Activated naive CD4-positive, alpha-beta T cell (primary cell): ENCODE measurements at places on chromosomes 1 and 21.

- no peak for DNase-seq
These were observed 241.2 kb upstream of the VAMP3 start for GRCh38 chr1:7529917-7530316.

GRCh38 chr1:22916471-22916820 lies 56.2 kb downstream of the LACTBL1 start:
- no peak for DNase-seq

- DNase-seq: no peak
These were observed 25.5 kb downstream of the ETV3L start for GRCh38 chr1:157073944-157074685.

DNA sequence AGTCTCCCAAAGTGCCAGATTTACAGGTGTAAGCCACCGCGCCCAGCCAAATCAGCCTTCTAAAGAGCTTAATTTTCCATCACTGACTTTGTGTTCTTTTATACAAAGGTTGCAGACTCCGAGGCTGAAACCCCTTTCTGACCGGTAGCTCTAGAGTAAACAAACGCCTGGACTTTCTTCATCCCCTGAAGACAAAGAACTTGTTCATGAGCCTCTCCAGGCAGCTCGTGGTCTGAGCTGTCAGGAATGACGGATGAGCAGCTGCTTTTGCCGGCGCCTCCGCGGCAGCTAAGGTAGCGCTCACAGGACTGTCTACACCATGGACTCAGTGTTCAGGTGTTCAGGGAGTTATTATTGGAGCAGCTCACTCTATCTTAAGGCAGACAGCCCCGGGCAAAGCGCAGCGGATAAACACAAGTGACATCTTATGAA lies 128.5 kb upstream of the ERRFI1 start:
- DNase-seq: no peak

DNA sequence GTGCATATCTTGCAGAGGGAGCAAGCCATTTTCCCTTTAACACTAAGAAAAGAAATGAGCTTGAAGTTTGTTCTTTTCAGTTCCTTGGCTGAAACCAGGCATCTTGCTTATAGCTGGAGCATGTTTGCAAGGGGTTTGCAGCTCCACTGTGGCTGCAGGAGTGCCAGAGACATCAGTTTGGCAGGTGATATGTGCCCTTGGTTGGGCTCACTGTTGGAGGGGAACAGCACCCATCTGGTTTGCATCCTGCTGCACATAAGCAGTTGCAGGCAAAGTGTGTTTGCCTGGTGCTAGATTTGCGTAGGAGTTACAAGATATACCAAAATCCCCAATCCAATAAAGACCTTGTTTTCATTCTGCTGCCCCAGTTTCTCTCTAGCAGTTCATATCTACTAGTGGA lies 47.8 kb upstream of the IKBKE start:
- no peak for DNase-seq

DNA sequence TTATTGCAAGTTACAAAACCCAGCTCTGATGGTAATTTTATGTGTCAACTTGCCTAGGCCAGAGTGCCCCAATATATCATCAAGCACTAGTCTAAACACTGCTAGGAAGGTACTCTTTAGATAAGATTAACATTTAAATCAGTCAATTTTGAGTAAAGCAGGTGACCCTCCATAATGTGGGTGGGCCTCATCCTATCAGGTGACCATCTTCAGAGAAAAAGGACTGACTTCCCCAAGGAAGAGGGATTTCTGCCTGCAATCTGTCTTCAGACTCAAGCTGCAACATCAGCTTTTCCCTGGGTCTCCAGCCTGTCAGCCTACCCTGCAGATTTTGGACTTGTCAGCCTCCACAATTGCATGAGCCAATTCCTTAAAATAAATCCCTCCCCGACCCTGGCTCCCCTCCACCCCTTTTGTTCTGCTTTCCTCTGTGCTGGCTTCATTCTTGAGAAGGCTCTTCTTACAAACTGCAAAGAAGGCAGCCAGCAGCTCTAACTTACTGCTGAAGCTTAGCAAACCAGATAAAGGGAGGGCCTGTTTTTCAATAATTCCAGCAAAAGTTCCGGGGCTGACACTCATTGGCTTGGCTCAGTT lies 56.4 kb upstream of the RUNX3 start:
- DNase-seq: no peak

- no peak for DNase-seq
These were observed 55.2 kb upstream of the TARBP1 start for GRCh38 chr1:234533975-234534876.

- no peak for DNase-seq
These were observed 56.1 kb downstream of the SKI start for GRCh38 chr1:2283991-2284895.

GRCh38 chr21:38718481-38718880 lies 87.2 kb upstream of the ETS2 start:
- no peak for DNase-seq

DNA sequence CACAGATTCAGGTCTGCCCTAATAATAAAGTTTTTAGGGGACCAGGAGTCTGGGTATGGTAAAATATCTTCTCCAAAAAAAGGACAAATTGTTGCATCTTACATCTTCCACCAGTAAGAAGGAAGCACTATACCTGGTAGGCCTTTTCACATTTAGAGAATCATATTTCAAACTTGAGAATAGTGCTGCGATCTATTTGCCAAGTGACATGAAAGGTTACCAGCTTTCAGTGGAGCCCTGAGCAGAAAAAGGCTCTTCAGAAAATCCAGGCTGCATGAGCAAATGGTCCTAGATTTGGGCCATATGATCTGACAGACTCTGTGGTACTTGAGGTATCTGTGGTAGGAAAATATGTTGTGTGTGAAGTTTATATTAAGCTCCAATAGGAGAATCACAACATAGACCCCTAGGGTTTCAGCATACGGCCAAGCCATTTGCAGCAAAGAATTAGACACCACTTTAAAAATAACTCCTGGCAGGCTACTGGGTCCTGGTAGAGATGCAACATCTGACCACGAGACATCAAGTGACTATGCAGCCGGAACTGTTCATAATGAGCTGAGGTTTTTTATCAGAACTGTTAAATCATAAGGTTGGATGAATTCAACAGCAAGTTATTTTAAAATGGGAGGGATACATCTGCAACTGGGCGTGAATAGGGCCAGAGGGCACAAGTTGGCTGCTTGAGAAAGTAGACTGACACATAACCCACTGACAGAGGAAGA lies 38.6 kb upstream of the CCDC190 start:
- DNase-seq: no peak

GRCh38 chr1:152640351-152640750 lies 17.4 kb upstream of the LCE3A start:
- DNase-seq: no peak

- no peak for DNase-seq
These were observed 45.2 kb downstream of the AK4 start for GRCh38 chr1:65193129-65193695.

- DNase-seq: no peak
These were observed 127.6 kb upstream of the CTTNBP2NL start for GRCh38 chr1:112268408-112268807.

DNA sequence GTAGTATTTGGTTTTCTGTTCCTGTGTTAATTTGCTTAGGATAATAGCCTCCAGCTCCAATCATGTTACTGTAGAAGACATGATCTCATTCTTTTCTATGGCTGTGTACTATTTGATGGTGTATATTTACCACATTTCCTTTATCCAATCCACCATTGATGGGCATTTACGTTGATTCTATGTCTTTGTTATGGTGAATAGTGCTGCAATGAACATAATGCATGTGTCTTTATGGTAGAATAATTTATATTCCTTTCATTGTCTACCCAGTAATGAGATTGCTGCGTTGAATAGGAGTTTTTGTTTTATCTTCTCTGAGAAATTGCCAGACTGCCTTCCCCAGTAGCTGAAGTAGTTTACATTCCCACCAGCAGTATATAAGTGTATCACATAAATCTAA lies 538.8 kb downstream of the LRRIQ3 start:
- DNase-seq: no peak

- no peak for DNase-seq
These were observed 43.5 kb upstream of the ZNF644 start for GRCh38 chr1:91065337-91065736.

DNA sequence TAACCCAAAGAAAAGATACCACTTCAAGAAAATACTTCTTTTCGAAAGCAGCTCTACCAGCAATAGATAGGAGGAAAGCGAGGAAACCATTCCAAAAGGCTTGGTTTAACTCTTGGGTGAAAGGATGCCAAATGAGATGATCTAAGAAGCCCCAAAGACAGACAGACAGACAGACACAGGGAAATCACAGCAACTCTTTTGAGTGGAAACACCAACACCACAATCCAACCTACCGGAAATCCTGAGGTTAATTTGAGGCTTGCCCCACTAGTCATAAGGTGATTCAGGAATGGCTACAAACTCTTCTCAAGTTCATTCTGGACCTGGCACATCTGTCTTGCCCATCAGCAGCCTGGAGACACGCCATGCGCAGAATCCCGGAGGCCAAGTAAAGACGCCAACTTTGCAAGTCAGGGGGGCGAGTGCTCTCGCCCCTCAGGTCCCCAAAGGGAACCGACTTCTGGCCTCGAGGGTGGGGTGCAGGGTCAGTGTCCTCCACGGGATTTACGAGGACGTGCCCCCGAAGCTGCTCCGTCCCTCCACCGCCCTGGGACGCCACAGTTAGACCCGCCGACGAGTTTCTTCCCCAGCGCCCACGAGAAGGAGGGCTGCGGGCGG lies 778 bp downstream of the EVI5 start:
- no peak for DNase-seq

- DNase-seq: no peak
These were observed 578.4 kb upstream of the NCAM2 start for GRCh38 chr21:20419772-20420171.

- DNase-seq: no peak
These were observed 23.8 kb downstream of the WNT3A start for GRCh38 chr1:228030451-228031201.

DNA sequence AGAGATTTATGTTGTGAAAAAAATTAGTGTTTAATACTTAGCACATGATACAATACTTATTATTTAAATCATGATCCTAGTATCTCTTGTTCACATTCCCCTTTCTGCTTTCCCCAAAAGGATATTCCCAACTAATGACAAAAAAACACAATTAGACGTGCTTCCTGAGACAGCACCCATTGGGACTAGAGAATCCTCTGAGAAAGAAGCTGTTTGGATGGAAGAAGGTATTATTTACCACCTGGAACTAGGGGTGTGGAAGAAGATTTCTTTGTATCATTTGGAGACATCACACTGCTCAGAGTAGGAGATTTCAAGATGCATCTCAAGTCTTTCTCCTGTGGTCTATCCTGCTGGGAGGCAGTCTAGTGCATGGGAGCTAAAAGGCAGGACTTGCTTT lies at the start of gene OR10Z1:
TSS of gene OR10Z1 (plus strand) at position 301 of the 400 bp plus-strand sequence. CDS start 1,171 bp downstream, outside the sequence.
- no peak for DNase-seq

GRCh38 chr1:222229672-222230312 lies 318.1 kb downstream of the HHIPL2 start:
- no peak for DNase-seq

DNA sequence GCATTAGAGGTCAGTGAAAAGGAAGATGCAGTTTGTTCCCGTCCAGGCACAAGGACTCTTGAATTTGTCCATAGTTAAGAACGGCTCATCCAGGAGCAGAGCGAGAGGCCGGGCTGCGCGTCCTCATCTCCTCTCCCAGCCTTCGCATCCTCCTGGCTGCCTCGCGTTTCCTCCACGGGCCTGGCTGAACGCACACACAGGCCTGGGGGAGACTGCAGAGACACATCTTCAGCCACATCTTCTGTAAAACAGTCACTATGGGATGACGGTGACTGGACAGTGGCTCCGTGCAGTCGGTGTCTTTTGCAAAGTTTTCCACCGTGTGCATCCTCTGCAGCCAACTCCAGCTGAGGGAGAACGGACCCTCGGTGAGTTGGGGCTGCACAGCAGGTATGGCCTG lies 89.7 kb downstream of the PSMG1 start:
- DNase-seq: no peak

DNA sequence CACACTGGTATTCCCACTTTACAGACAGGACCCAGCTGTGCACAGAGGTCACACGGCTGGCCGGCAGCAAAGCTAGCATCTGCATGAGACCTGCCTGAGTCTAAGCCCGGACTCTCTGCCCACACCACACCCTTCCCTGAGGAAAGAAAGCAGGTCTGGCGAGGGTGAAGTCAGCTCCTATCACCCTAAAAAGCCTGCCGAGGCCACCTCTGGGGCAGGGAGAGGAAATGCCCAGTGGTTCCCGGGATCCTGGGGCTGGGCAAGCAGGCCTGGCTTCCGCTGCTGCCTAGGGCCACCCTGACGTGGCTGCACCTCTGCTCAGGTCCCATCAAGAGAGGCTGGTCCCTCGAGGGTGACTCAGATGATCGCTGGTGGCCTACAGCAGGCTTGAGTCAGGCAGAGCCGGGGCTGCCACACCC lies 42.2 kb downstream of the RAP1GAP start:
- no peak for DNase-seq

GRCh38 chr1:204946640-204947039 lies 76.0 kb downstream of the NFASC start:
- no peak for DNase-seq

DNA sequence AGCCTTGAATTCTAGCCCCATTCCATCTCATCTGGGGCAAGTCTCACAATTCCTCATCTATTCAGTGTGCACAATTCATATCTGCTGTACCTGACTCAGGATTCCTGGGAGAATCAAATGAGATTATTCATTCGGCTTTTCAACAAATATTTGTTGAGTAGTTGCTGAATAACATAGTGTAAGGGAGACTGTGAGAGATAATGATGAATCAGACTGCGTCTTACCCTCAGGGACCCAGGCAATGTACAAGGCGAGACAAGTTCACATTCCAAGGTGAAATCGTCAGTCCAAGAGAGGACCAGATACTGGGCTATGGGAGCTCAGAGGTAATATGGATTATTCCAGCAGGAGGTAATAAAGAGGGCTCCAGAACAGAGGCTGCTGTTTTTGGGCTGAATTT lies 67.8 kb upstream of the SMYD2 start:
- DNase-seq: no peak

GRCh38 chr1:25617625-25618432 lies 1.2 kb downstream of the MAN1C1 start:
- no peak for DNase-seq

DNA sequence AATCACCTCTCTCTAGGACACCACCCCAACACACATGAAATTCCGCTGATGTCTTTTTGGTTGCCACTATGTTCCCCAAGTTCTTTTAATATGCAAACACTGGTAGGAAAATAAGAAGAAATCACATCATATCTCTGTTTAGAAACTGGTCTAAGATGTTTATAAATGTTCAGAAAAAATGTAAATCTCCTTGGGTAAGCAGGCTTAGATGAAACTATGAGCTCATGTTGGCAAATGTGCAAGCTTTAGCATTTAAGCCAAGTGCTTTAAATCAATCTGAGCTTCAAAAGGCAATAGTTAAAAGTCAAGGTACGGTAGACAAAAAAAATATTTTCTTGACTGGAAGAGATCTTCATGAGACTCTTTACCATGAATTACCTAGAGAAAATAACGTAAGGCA lies 25.2 kb upstream of the SLAMF9 start:
- DNase-seq: no peak
